ENCODE measurements at places on chromosomes 2 and 18.
A peak's percentile ranks its signal among the peaks of the same experiment; 100 is the strongest.

- no peak for DNase-seq
Measured at GRCh38 chr2:216802516-216803215, 57.2 kb downstream of the TNP1 start.

DNA sequence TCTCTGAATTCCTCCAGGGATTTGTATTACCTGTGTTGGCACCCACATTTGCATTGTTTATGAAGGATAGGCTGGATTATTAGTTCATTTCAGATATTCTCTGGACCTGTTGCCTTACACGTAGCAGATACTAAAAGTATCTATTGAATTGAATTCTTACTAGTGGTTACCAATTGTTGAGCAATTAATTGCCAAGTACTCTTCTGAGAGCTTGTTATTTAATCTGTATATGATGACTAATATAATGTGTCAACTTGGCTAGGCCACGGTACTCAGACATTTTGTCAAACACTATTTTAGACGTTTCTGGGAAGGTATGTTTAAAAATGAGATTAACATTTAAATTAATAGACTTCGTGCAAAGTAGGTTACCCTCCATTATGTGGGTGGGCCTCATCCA, 2.5 kb upstream of the SPP2 start:
- DNase-seq: no peak

DNA sequence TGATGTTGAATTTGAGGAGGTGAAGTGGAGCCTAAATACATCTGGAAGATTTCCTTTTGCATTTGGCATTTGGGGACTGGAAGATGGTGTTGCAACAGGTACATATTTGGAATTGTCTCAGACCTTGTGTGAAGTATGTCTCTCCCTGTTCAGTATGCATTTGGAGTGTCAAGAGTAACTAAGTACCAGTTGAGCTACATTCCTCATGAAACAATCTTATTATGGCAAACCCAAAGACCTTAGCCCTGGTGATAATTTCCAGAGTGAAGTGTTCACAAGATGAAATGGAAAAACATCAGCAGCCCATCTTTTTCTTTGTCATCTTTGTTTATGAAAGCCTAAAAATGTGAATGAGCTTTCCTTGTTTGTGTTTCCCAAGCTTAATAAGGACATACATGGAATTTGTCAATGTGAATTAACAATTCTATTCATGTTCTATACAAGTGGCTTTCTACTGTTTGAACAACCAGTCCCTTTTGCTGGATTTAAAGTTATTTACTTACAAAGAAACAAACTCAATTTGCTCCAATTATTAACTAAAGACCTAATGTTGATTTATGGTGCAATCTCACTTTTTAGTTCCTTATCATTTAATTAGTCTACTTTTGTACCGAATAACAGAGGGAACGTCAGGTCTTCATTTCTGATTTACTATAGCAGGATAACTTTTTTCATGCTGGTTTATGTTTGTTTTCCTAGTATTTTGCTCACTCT, 42.1 kb upstream of the PPP1R1C start:
- DNase-seq: no peak

DNA sequence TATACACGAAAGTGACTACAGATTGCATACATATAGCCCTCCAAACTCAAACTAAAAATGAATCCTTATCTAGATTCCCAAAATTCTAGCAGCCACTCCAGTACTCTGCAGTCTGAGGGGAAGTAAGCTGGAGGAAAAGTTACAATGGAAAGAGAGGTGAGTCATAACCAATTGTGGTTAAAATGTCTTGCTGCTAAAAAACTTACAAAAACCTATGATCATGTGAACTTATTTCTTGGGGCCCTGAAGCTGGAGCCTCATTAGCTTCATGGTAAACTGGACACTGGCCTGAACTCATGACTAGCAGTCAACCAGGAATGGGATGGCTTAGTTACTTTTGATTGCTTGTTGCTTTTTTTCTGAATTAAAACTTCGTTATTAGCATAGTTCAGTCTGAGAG, 175.9 kb downstream of the SLC4A3 start:
- DNase-seq: no peak

GRCh38 chr2:232761301-232761907, 15.0 kb downstream of the KCNJ13 start:
- peak; percentile 57 for DNase-seq

DNA sequence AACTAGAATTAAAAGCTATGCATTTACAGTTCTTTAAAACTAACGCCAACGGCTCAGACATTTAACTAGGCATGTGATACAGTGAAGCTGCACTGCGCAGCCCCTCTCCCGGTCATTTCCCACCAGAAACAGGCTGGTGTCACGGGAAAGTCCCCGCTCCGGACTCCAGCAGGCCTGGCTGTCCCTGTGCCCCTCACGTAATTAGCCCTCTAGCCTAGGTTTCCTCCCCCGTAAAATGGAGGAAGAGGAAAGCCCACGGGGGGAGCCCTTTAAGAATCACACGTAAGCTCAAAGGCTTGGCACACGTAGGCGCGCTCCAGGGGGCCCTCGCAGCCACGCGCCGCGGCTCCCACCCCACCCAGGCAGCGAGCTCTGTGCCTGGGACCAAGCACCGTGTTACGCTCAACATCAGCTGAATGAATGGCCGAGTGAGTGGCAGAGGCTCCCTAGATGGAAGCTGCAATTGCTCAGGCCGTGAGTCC, 48.0 kb downstream of the KCNIP3 start:
- no peak for DNase-seq

DNA sequence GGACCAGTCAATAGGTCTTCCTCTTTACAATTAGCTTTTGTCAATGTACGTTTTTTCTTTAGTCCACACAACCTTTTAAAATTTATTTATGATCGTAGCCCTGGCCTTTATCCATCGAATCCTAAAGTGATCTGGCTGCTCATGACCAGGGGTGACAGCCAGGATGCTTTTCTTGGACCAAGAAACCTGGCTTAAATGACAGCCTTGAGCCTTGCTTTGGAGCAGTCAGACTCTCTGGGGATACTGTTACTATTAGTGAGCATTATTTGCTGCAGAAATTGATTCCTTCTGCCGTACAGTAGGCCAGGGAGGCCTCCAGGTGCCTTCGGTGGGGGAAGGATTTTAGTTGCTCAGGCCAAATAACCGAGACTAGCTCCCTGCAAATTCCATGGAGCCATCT, 70.2 kb downstream of the AGAP1 start:
- DNase-seq: no peak

Measured in HAP-1 (cell line).